B cell (primary cell): ENCODE measurements at places on chromosomes 7 and 10. TPM values are rescaled to one million over a fixed set of nuclear protein-coding genes. Genes with fewer than 3 reads are reported as not detected.

DNA sequence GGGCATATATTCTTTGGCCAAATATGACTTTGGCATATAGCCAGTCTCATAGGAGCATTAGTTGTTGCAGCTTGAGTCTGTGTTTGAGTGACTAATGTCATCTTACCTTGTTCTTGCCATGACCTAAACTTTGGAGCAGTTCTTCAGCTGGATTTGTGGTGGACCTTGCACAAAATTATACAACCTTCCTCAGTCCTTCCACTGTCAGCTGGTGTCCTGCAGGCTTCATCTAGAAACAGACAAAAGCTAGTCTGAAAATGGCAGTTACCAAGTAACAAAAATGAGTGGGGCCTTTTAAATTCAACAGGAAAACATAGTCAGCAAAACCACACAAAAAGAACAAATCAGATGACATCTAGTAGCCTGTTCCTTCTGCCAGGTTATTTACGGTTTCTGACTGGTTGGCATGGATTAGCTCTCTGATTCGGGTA lies 59.5 kb upstream of the HECTD2 start:
- H3K4me1 ChIP-seq: no peaks in the 10 kb centered on the region
- H3K4me3 ChIP-seq: no peak overlapping the region
- H3K27me3 ChIP-seq: no peaks in the 10 kb centered on the region
- H3K27ac ChIP-seq: no peak overlapping the region
- no peaks in the 10 kb centered on the region for H3K36me3 ChIP-seq

Gene ACSM6
- polyA plus RNA-seq: not detected in 2 replicates

Gene TBXAS1
- 5.4 and 21.0 TPM in 2 replicates for polyA plus RNA-seq

DNA sequence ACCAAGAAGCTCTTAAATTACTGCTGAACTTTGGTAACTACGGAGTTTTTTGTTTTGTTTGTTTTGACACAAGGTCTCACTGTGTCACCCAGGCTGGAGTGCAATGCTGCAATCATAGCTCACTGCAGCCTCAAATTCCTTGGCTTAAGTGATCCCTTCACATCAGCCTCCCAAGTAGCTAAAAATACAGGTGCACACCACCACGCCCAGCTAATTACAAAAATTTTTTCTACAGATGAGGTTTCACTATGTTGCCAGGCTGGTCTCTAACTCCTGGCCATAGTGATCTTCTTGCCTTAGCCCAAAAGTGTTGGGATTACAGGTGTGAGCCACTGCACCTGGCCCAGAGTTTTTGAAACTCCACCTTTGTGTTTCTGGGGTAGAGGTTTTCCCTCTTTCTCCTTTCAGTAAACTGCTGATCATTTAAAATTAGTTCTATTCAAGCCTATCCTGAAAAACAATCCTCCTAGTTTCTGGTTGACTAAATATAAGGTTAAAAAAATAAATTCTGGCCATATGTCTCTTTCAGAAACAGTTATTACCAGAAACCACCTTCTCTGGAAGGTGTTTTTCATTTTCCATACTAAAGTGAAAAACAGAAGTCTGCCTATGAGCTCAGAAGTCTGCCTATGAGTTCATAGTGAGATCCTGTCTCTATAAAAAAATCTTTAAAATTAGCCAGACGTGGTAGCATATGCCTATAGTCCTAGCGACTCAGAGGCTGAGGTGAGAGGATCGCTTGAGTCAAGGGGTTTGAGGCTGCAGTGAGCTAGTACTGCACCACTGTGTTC lies 63.9 kb downstream of the VOPP1 start:
- H3K27ac ChIP-seq: no peak overlapping the region
- H3K4me1 ChIP-seq: peaks cover 60% of the 10 kb centered on the region
- DNase-seq: no peak
- H3K4me3 ChIP-seq: no peak overlapping the region
- no peaks in the 10 kb centered on the region for H3K27me3 ChIP-seq
- no peaks in the 10 kb centered on the region for H3K36me3 ChIP-seq

DNA sequence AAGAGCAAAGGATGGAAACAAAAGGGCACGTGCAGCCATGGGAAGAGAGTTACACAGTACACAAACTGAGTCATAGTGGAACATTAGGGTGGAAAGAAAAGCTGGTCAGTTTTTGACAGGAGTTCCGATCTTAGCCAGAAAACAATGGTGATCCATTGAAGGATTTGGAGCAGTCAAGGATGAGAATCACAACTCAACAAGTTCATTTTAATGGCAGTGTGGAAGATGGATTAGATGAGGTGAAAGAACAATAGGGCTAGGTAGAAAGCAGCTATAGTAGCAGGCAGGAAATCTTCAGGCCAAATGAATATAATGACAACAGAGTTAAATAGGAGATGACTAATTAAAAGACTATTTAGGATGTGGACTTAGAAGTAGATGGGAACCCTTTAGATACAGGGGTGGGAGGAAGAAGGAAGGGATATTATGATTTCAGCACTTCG lies 136.3 kb downstream of the DOCK4 start:
- DNase-seq: no peak
- no peak overlapping the region for H3K4me3 ChIP-seq
- no peaks in the 10 kb centered on the region for H3K27me3 ChIP-seq
- H3K27ac ChIP-seq: no peak overlapping the region

Gene ARL5B
- 5.2 and 19.5 TPM in 2 replicates for polyA plus RNA-seq
